NCI-H187 (cell line): ENCODE measurements at places on chromosomes 6 and 20.

DNA sequence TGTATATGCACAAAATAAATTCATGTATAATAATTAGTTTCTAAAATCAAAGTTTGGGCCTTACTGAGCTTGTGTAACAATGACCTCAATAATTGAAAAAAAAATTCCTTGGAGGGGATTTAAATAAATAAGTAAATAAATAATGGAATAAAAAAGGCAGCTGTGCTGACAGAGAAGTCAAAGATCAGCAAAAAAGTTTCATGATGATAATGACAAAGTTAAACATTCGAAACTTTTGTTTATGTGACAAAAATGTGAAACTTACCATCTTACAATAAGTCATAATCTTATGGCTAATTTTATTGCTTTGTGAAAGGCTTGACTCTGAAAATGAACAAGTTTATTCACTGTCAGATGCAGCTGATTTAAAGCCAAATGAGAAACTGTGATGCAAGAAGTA is 3.1 kb upstream of the TTK start:
- no peak for DNase-seq

GRCh38 chr6:141521440-141521839 is 611.3 kb upstream of the GJE1 start:
- DNase-seq = no peak

DNA sequence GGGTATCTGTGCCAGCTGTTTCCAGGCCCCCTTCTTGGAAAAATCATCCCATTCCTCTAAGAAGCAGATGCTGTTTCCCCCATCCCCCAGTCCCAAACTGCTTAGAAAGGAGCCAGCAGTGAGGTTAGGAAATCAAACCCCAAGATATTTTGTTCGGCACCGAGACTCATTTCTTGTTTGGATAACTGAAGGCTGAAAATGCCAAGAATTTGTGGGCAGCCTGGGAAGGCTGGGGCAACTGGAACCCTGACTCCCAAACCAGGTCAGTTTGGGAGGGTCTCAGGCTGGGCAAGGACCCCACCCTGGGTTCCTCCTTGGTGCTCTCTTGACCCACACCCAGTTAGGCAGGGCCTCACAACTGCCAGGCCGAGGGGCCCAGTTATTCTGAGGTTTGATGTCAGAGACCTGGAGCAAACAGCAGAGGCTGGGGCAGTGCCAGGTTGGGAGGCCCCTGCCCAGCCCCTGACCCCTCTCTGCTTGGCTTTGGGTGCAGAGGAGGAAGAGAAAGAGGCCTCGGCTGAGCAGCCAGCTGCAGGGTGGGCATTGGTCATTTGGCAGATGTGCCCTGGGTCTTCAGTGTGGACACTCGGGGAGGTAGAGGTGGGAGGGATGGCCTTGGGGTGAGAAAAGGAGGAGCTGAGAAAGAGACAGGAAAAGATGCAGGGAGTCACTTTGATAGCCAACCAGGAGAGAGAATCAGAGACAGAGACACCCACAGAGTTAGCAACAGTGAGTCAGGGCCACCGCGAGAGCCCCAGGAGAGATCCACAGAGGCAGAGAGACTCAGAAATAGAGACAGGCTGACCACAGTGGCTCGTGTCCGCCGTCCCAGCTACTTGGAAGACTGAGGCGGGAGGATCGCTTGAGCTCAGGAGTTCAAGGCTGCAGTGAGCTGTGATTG is 5.0 kb downstream of the ANGPT4 start:
- DNase-seq = no peak

DNA sequence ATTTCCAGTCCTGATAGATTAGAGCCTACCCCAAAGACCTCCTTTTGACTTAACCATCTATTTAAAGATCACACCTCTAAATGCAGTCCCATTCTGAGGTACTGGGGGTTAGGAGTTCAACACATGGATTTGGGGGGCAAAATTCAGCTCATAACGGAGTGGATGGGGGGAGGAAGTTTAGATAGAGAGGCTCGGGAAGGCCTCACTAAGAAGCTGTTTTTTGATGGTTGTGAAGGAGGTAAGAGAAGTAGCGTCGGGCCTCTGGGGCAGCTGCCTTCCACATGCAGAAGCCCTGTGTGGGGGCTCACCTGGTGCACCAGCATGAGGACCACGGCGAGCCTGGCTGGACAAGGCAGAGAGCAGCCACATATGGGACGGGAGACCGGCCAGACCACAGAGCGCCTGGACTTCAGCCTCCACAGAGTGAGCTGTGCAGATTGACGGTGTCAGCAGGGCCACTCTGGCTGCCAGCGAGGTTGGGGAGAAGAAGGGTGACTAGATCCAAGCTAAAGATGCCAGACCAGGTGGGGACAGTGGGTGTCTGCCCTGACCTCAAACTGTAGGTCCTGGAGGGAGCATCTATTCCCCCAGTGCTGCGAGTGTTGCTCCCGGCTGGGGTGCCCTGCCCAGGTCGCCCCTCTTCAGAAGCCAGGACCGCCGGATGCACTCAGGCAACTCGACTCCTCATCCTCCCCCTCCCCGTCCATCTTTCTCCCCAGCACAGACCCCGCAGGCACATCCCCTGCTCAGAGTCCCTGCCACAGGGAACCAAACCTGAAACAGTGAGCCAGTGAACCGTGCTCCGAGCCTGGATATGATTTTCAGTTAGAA is 5.1 kb upstream of the SYNJ2 start:
- DNase-seq = no peak

DNA sequence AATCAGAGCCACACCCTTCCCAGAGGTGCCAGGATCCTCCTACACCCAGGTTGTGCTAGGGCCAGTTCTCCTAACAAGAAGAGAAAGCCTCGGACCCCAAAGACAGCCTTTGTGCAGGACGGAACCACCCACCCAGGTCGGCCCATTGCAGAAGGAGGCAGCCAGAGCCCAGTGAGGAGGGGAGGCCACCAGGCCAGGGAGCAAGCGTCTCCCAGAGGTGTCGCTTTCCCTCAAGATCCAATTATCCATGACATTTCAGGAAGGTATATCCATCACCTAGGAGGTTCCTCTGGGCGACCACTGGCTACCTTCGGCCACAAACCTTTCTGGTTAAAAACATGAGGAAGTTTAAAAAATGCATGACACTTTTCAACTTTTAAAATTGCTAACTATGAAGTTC is 87.4 kb upstream of the THBS2 start:
- no peak for DNase-seq

GRCh38 chr6:134381959-134382358 is 64.0 kb upstream of the SGK1 start:
- no peak for DNase-seq

GRCh38 chr20:41865938-41866337 is 247.8 kb upstream of the CHD6 start:
- DNase-seq = no peak

- no peak for DNase-seq
Observed at GRCh38 chr6:57068061-57068460, 21.6 kb downstream of the KIAA1586 start.

GRCh38 chr20:16732506-16733152 is 2.8 kb downstream of the SNRPB2 start:
- DNase-seq = no peak

- no peak for DNase-seq
Observed at GRCh38 chr6:33248643-33248931, 23.1 kb downstream of the VPS52 start.
